ENCODE measurements at places on chromosomes 7 and 10.
A peak's percentile ranks its signal among the peaks of the same experiment; 100 is the strongest.

- no peak overlapping the region for H3K27ac ChIP-seq
- no peaks in the 10 kb centered on the region for H3K27me3 ChIP-seq
- DNase-seq, result peak; percentile 53
- H3K36me3 ChIP-seq, result no peaks in the 10 kb centered on the region
- peaks cover 4% of the 10 kb centered on the region for H3K4me1 ChIP-seq
These were observed 197.2 kb downstream of the CRPPA start for GRCh38 chr7:16223963-16224707.

GRCh38 chr7:42053834-42054233 is 183.2 kb downstream of the GLI3 start:
- no peaks in the 10 kb centered on the region for H3K4me1 ChIP-seq
- no peak overlapping the region for H3K27ac ChIP-seq
- H3K27me3 ChIP-seq, result no peaks in the 10 kb centered on the region
- no peaks in the 10 kb centered on the region for H3K36me3 ChIP-seq
- H3K4me3 ChIP-seq, result no peak overlapping the region

DNA sequence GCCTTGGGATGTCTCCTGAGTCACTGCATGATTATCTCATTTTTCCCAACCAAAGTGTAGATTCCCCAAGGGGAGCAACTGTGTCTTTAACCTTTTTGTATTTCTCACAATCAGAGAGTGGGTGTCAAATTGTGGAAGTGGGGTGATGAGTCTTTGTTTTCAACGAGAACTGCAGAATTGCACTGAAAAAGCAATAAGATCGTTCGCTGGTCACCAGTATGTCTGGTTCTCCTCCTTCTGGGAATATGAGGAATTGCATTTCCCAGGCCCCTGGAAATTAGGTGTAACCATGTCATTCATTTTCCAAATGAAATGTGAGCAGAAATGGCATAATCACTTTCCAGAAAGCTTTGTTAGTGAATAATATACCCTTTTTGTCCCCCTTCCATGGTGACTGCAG is 326.9 kb downstream of the GPAM start:
- H3K27me3 ChIP-seq, result no peaks in the 10 kb centered on the region
- H3K4me3 ChIP-seq, result no peak overlapping the region
- no peaks in the 10 kb centered on the region for H3K36me3 ChIP-seq
- DNase-seq, result no peak
- H3K4me1 ChIP-seq, result no peaks in the 10 kb centered on the region
- H3K27ac ChIP-seq, result no peak overlapping the region

- H3K4me3 ChIP-seq, result peak overlapping the region; percentile 94
- H3K36me3 ChIP-seq, result peaks cover 3% of the 10 kb centered on the region
- DNase-seq, result no peak
- peak overlapping the region; percentile 89 for H3K27ac ChIP-seq
- H3K4me1 ChIP-seq, result peaks cover 9% of the 10 kb centered on the region
These were observed 758 bp downstream of the TMEM168 start for GRCh38 chr7:112789453-112789816.

DNA sequence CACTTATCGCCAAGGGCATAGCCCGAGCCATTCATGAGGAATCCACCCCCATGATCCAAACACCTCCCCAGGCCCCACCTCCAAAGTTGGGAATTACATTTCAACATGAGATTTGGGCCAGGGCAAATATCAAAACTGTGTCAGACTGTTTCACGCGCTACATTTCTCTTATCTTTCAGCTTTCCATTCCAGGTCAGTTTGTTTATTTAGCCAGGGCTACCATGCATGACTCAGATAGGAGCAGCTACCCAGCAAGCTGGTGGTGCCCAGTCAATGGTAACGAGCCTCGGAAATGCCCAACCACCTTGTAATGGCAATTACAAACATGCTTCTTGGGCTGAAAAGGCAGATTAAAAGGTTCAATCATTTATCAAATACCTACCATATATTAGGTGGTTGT is 43.6 kb upstream of the BAMBI start:
- DNase-seq, result no peak
- H3K27me3 ChIP-seq, result no peaks in the 10 kb centered on the region
- no peak overlapping the region for H3K27ac ChIP-seq

GRCh38 chr7:154836021-154836448 is 166.9 kb downstream of the PAXIP1 start:
- H3K36me3 ChIP-seq, result no peaks in the 10 kb centered on the region
- no peak overlapping the region for H3K4me3 ChIP-seq
- no peaks in the 10 kb centered on the region for H3K27me3 ChIP-seq
- H3K27ac ChIP-seq, result no peak overlapping the region
- no peak for DNase-seq
- H3K4me1 ChIP-seq, result no peaks in the 10 kb centered on the region

GRCh38 chr7:16708511-16708910 is 45.0 kb upstream of the TSPAN13 start:
- H3K27ac ChIP-seq, result no peak overlapping the region
- no peak overlapping the region for H3K4me3 ChIP-seq
- no peak for DNase-seq

- peaks cover 55% of the 10 kb centered on the region for H3K4me1 ChIP-seq
- H3K4me3 ChIP-seq, result no peak overlapping the region
- peaks cover 5% of the 10 kb centered on the region for H3K36me3 ChIP-seq
- peak overlapping the region; percentile 84 for H3K27ac ChIP-seq
These were observed 17.6 kb upstream of the ORAI2 start for GRCh38 chr7:102415685-102416225.

GRCh38 chr7:116952635-116953371 is 498 bp upstream of the ST7 start:
- H3K4me3 ChIP-seq, result peak overlapping the region; percentile 80
- DNase-seq, result no peak
- H3K27me3 ChIP-seq, result no peaks in the 10 kb centered on the region
- no peaks in the 10 kb centered on the region for H3K36me3 ChIP-seq
- peaks cover 11% of the 10 kb centered on the region for H3K4me1 ChIP-seq

GRCh38 chr10:125557801-125558505 is 125.0 kb downstream of the TEX36 start:
- DNase-seq, result no peak
- H3K4me3 ChIP-seq, result no peak overlapping the region
- no peaks in the 10 kb centered on the region for H3K4me1 ChIP-seq
- H3K36me3 ChIP-seq, result no peaks in the 10 kb centered on the region

GRCh38 chr10:69397972-69398371 is 18.7 kb downstream of the TACR2 start:
- H3K4me3 ChIP-seq, result no peak overlapping the region
- no peak for DNase-seq
- H3K27ac ChIP-seq, result no peak overlapping the region
- no peaks in the 10 kb centered on the region for H3K27me3 ChIP-seq

- no peak overlapping the region for H3K4me3 ChIP-seq
- no peaks in the 10 kb centered on the region for H3K36me3 ChIP-seq
- H3K4me1 ChIP-seq, result no peaks in the 10 kb centered on the region
- no peak overlapping the region for H3K27ac ChIP-seq
- DNase-seq, result no peak
- peaks cover 2% of the 10 kb centered on the region for H3K27me3 ChIP-seq
These were observed 453 bp upstream of the GALNT17 start for GRCh38 chr7:71131256-71132126.

DNA sequence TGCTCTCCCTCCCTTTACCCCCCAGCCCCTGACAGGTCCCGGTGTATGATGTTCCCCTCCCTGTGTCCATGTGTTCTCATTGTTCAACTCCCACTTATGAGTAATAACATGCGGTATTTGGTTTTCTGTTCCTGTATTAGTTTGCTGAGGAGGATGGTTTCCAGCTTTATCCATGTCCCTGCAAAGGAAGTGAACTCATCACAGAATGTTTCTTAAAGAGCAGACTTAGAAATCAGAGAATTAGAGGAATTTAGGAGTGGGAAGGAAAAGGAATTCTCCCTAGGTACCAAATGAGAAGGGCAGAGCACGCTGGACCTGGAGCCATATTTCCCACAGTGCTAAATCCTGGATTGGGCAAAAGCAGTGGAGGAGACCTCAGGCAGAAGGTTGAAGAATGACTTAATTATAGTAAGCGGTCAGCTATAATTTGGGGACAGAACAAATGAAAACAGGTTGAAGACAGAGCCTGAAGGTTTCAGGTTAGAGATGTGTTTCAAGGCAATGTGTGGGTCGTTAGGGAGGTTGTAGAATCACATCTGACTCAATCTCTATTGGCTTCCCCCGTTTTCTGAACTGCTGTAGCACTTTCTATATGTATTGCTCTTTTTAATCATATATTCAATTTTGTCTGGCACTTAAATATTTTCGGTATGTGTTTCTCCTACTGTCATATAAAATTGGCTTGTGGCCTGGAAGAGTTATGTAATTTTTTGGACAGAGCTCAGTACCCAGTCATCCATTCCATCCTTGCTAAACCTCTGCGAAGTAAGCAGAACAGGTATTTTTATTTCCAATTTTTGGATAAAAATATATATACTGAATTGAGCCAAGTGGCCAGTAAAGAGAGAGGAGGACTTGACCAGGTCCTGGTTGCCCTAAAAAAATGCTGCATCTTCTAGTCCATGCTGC is 210.5 kb upstream of the KLF6 start:
- no peak for DNase-seq
- H3K4me1 ChIP-seq, result no peaks in the 10 kb centered on the region
- H3K4me3 ChIP-seq, result no peak overlapping the region
- no peaks in the 10 kb centered on the region for H3K36me3 ChIP-seq
- no peaks in the 10 kb centered on the region for H3K27me3 ChIP-seq
- no peak overlapping the region for H3K27ac ChIP-seq

- no peaks in the 10 kb centered on the region for H3K4me1 ChIP-seq
- DNase-seq, result no peak
- H3K4me3 ChIP-seq, result no peak overlapping the region
- no peak overlapping the region for H3K27ac ChIP-seq
- no peaks in the 10 kb centered on the region for H3K36me3 ChIP-seq
- H3K27me3 ChIP-seq, result no peaks in the 10 kb centered on the region
These were observed 68.7 kb downstream of the SGMS1 start for GRCh38 chr10:50554995-50555568.

GRCh38 chr7:93014410-93014809 is 103.4 kb downstream of the SAMD9 start:
- H3K4me3 ChIP-seq, result no peak overlapping the region
- no peak overlapping the region for H3K27ac ChIP-seq
- H3K27me3 ChIP-seq, result no peaks in the 10 kb centered on the region
- no peaks in the 10 kb centered on the region for H3K4me1 ChIP-seq
- no peak for DNase-seq

GRCh38 chr7:156833312-156833711 is 59.7 kb downstream of the LMBR1 start:
- H3K4me1 ChIP-seq, result peaks cover 4% of the 10 kb centered on the region
- H3K27ac ChIP-seq, result no peak overlapping the region
- no peaks in the 10 kb centered on the region for H3K27me3 ChIP-seq
- DNase-seq, result no peak
- H3K36me3 ChIP-seq, result peaks cover 7% of the 10 kb centered on the region

DNA sequence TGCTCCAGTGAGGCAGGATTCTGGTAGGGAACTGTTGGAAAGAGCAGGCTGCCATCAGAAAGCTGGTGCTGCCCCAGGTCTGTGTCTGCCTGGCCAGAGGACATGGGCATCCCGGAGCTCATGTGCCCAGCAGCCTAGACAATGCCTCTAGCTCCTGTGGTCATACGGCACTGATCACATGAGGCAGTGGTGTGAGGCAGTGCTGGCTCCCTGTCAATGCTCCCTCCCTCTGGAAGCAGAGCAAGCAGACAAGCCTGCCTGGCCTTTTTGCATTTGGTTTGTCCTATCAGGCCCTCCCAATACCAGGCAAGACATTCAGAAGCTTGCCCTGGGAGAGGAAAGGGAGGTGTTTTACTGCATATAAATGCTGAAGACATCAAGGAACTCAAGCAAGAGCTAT is 19.5 kb upstream of the MMP21 start:
- H3K4me3 ChIP-seq, result no peak overlapping the region
- no peak overlapping the region for H3K27ac ChIP-seq
- no peaks in the 10 kb centered on the region for H3K27me3 ChIP-seq
